HEK293T (cell line): ENCODE measurements at places on chromosomes 3 and 15.

DNA sequence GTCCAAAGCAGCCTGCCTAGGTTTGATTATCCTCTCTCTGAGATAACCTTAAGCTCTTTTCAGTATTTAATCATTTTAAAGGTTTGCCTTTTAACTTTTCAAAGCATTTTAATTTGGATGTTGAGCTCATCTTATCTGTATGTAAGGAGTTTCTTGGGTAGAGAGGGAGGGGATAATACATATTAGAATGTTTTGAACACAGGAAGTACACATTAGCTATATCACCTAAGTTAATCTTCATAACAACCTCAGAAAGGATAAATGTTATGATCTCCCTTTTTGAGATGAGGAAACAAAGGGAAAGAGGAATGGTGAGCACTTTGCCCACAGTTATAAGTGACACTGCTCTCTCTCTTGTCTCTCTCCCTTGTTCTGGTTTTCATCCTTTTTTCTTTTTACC, 2.2 kb upstream of the CD47 start:
- no peak for DNase-seq

DNA sequence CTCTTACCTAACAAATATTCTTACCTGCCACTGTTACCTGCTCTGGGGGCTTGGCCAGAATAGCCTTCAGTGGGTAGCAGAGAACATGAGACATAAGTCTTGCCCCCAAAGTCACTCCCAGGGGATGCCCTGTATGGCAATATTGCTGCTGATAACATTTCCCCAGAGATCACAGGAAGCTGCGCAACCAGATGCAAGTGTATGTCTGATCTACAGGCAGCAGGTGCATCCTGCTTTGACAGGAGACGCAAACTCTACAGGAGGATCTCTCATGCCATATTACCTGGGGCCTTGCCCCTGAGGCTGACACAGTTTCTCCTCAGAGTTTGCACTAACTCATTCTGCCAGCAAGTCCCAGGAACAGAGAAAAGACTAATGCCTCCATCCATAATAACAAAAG, 174.4 kb upstream of the LPP start:
- no peak for DNase-seq

DNA sequence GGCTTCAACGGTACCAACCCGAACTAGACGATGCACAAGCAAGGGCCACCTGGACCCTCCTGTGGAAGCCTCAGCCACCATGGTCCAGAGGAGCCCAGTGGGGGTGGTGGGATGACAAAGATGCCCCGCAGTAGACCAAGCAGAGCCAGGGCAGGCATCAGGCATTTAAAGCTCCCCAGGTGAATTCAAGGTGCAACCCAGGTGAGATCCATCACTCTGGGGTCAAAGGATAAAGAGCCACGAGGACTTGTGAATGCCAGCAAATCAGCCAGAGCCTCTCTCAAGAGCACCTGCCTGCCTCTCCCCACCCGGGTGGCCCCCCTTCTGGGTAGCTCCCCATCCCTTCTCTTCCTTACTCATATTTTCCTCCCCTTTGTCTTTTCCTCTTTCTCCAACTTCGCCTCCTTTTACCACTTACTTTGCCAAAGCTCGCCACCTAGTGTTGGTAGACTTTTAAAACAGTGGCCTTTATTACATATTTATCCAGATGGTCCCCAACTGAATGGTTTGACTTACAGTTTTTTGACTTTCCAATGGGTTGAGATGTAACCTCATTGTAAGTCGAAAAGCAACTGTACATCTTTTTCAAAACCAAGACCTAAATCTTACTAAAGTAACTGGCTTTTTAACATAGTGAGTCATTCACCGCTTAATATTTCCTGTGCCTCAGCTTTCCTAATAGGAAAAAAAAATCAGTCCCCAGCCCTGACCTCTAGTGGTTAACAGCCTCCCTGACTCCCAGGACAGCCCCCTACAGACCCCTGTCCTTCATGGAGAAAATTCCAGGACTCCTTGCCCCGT, 18.8 kb downstream of the PLA2G4F start:
- peak; percentile 39 for DNase-seq

- no peak for DNase-seq
Observed at GRCh38 chr15:33742800-33743199, 225.5 kb upstream of the CHRM5 start.
